CD14-positive monocyte (primary cell): ENCODE measurements at places on chromosomes 3 and 15. TPM values are rescaled to one million over a fixed set of nuclear protein-coding genes. Genes with fewer than 3 reads are reported as not detected.

GRCh38 chr3:99087277-99087676 lies 185.8 kb upstream of the DCBLD2 start:
- H3K36me3 ChIP-seq = no peaks in the 10 kb centered on the region
- H3K27me3 ChIP-seq = no peaks in the 10 kb centered on the region
- DNase-seq = no peak
- H3K4me1 ChIP-seq = no peaks in the 10 kb centered on the region

The CGNL1 gene
- polyA plus RNA-seq = not detected

GRCh38 chr3:122247825-122248185 lies 64.3 kb downstream of the CASR start:
- H3K36me3 ChIP-seq = no peaks in the 10 kb centered on the region
- DNase-seq = no peak
- H3K27me3 ChIP-seq = no peaks in the 10 kb centered on the region
- peaks cover 58% of the 10 kb centered on the region for H3K4me1 ChIP-seq
- H3K27ac ChIP-seq = peak overlapping the region; percentile 70

GRCh38 chr3:156250550-156250949 lies 130.2 kb downstream of the KCNAB1 start:
- H3K27me3 ChIP-seq = no peaks in the 10 kb centered on the region
- H3K4me3 ChIP-seq = no peak overlapping the region
- no peak overlapping the region for H3K27ac ChIP-seq

The ZBBX gene
- not detected for polyA plus RNA-seq

DNA sequence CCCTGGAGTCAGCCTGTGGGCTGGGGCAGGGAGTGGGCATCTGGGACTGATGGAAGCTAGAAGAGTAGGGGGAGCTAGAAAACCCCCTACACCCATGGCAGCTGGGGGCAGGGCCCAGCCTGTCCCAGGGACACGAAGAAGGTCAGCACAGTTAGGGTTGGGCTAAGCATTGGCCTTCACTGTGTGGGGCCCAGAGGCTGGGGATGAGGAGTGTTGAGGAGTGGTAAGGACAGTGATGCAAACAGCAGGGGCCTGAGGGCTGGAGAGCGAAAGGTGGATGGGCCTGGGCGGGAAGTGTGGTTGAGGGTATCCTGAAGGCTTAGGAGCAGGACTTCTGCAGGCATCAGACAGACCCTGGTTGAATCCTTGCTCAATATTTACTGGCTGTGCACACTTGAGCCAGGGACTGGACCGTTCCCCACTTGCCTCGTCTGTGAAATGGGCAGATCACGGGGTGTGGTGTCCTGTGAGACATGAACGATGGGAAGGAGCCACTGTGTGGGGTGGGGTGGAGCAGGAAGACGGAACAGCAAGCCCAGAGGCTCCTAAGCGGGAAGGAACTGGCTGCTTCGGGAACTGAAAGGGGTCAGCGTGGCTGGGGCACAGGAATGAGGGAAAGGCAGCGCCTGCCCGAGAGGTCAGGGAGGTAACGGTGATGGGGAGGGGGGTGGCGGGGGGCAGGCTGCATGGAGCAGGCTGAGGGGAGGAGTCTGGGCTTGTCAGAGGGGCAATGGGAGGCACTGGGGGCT lies 7.3 kb downstream of the PRKCD start:
- no peaks in the 10 kb centered on the region for H3K27me3 ChIP-seq
- DNase-seq = no peak
- peak overlapping the region; percentile 93 for H3K27ac ChIP-seq
- H3K36me3 ChIP-seq = peaks cover 36% of the 10 kb centered on the region
- peaks cover 98% of the 10 kb centered on the region for H3K4me1 ChIP-seq
